ENCODE measurements at places on chromosomes 6 and 20.

- DNase-seq = no peak
These were observed 73.5 kb downstream of the TNFRSF21 start for GRCh38 chr6:47235964-47236760.

DNA sequence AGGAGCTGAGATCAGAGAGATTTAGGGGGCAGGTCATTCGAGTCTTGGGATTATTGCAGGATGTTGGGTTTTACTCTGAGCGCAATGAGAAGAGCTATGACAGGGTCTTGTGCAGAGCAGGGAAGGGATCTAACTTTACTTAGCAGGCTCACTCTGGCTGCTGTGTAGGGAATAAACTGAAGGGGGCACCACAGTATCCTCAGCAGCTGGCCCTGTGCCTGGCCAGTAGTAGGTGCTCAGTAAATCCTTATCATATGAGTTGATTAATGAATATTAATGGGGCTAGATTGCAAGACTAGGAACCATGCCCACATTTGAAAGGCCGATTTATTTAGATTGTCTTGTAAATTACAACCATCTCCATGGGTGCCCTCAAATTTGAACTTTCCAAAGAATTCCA, 4.6 kb upstream of the MDGA1 start:
- no peak for DNase-seq

DNA sequence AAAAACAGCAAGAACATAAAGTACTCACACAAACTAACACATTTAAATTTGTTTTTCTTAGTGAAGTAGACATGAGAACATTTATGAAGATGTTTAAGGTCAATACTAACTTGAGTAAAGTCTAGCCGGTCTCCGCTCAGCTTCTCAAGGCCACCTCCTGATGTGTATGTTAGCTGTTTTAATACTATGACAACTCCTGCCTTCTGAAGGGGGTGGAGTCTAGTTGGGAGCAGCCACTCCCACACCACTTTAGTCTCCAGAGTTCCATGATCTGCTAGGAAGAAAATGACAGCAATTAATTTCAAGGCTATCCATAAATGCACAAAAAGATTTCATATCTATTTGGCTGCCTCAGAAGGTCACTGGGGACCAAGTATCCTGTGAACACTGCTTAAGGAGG, at the start of gene GSTA3:
TSS of gene GSTA3 (minus strand) at position 168 of the 400 bp plus-strand sequence. CDS start 3,864 bp downstream, outside the sequence.
- DNase-seq = no peak

- no peak for DNase-seq
These were observed 203.3 kb upstream of the PRDM1 start for GRCh38 chr6:105882828-105883227.

DNA sequence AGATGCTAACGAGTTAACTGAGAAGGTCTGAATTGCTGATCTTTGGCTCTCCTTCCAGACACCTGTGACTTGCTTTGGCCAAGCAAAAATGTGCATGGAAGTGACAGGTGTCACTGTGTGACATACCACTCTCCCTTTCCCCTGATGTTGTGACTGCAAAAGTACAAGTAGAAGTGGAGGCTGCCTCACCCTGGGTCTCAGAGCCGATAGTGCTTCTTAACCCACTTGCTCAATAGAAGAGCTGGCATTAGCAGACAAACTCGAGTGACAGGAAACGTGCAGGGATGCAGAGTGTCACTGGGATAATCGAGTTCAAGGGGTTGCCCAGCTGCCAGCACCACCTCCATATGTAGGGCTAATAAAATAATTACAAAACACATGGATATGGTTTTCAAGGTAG, 16.4 kb upstream of the SPO11 start:
- no peak for DNase-seq

- no peak for DNase-seq
These were observed 372.0 kb downstream of the PREX1 start for GRCh38 chr20:48455651-48456365.

DNA sequence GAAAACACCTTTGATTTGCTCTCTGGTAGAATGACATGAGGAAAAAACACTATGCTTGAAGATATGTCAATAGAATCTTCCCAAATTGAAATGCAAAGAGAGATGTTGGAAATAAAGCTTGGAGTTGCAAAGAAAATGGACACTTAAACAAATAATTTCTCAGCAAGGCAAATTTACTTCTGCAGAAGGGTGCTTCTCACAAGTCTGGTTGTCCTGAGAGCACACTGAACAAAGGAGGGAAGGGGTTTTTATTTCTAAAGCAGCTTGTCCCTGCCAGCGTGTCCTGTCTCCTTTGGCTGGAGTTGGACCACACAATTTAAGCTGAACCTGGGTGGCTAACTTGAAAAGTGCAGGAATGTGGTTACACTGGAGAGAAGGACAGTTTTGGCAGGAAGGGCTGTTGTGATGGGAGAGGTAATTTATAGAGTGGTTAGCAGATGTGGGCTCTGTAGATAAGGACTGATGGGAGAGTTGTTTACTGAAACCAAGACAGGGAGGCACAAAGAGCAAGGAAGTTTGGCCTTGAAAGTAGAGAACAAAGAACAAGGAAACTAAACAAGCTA, 454.6 kb upstream of the EYS start:
- no peak for DNase-seq

- DNase-seq = peak; percentile 56
These were observed 12.5 kb downstream of the PLCB1 start for GRCh38 chr20:8144282-8145245.

DNA sequence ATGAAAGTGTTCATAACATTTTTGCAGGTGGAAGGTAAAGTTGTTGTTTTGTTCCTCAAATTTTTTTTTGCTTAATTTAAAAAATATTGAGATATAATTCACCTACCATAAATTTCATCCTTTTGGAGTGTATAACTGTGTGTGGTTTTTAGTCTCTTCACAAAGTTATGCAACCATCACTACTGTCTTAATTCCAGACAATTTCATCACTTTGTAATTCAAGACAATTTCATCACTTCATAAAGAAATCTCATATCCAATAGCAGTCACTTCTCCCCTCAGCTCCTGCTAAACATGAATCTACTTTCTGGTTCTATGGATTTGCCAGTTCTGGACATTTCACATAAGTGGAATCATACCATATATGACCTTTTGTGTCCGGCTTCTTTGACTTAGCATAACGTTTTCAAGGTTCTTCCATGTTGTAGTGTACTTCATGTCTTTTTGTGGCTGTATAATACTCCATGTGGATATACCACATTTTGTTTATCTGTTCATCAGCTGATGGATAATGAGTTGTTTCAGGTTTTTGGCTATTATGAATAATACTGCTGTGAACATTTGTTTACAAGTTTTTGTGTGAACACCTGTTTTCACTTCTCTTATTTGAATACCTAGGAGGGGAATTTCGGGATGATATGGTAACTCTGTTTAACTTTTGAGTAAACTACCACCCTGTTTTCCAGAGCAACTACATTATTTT, 18.8 kb downstream of the ZFAND3 start:
- no peak for DNase-seq

DNA sequence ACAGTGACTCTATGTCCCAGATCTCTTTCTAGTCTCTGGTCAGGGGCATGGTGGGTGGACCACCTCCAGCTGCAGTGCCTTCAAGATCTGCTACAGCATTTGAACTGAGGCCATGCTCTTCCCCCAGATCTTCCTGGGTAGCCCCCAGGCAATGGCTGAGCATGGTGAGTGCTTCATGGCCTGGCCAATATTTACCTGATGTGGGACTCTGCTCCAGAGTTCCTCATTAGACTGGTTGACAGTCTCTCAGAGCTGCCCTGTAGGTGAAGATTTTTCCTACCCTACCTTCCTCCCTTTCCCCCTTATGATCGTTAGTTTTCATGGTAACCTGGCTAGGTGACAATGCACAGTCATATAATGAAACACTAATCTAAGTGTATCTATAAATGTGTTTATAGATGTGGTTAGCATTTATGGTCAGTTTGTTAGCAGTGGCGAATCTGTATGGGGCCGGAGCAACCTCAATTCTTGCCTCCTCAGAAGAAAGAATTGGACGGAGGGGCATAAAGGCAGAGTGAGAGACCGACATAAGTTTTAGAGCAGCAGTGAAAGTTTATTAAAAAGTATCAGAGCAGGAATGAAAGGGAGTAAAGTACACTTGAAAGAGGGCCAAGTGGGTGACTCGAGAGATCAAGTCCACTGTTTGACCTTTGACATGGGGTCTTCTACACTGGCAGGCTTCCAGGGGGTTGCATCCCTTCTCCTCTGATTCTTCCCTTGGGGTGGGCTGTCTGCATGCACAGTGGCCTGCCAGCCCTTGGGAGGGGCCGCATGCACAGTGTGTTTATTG, 256.3 kb downstream of the CD83 start:
- DNase-seq = no peak

GRCh38 chr20:64101731-64102621, 5.4 kb downstream of the NPBWR2 start:
- peak; percentile 54 for DNase-seq

DNA sequence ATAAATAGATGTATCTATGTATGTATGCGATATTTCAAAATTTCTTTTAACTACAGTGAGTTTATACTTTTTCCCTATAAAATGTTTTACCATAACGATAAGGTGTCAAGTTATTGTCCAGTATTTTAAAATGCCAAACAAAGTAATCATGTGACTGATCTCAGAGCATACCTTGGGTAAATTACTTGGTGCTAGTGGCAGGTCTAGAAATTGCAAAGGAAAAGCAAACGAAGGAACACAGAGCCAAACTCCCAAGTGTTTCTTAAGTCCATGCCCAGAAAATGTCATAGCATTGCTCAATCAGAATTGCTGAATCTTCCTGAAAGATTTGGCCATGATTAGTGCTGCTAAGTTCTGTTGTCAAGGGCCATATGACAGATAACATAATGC, 77.5 kb downstream of the CAP2 start:
- DNase-seq = no peak

DNA sequence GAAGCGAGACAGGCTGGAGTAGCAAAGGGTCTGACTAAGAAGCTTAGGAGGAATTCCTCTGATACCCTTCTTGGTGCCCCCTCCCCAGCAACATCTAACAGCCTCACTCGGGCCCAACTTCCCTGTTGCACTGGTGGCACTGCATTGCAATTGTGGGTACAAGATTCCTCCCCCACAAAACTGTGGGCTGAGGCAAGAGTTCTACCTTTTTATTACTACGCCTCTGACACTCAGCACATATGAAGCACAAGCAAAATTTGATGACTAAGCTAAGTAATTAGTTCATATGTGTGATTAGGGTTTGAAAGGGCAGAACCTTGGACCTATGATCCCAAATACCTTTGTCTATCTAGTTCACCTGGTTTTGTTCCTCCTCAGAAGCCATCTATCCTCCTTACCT, 83.5 kb downstream of the ZHX3 start:
- DNase-seq = no peak

GRCh38 chr6:163857421-163857820, 442.9 kb downstream of the QKI start:
- DNase-seq = no peak

DNA sequence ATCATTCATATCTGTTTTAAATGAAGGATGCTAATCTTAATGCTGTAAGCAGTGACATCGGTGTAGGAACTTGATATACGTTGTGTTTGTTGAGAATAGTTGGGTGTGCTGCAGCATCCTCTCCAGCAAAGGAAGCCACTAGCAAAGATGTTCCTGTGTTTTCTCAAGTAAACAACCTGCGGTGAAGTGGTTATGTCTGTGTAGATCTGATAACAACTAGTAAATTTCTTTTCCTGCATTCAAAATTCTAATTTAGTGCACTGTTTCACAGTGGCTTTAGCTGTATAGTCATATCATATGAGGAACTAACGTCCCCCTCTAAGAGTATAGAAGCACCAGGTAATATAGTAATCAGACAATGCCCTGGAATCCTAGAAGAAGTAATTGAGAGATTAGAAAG, 38.7 kb downstream of the NCOA7 start:
- no peak for DNase-seq

DNA sequence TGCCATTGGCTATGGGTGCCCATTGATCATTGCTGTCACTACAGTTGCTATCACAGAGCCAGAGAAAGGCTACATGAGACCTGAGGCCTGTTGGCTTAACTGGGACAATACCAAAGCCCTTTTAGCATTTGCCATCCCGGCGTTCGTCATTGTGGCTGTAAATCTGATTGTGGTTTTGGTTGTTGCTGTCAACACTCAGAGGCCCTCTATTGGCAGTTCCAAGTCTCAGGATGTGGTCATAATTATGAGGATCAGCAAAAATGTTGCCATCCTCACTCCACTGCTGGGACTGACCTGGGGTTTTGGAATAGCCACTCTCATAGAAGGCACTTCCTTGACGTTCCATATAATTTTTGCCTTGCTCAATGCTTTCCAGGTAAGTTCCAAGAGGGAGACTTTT, 16.4 kb downstream of the ADGRF4 start:
- no peak for DNase-seq

- DNase-seq = no peak
These were observed 51.9 kb downstream of the BTBD9 start for GRCh38 chr6:38587766-38588362.

DNA sequence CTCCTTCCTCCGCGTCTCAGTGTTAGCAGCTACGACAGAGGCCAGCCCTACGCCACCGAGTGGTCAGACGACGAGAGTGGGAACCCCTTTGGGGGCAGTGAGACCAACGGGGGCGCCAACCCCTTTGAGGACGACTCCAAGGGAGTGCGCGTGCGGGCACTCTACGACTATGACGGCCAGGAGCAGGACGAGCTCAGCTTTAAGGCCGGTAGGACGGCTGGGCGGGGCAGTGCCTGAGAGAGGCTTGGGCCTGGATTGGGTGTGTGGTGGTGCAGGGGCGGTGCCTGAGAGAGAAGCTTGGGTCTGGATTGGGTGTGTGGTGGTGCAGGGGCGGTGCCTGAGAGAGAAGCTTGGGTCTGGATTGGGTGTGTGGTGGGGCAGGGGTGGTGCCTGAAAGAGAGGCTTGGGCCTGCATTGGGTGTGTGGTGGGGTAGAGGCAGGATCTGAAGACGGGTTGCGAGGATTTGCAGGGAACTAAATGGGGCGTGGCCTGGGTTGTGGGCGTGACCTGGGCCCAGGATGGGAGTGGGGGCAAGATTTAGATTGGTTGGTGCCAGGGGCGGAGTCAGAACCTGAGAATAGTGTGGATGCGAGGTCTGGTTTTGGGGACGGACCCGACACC, 24.4 kb downstream of the SPDEF start:
- peak; percentile 82 for DNase-seq

Measured in lung microvascular endothelial cell (primary cell).